ENCODE measurements at places on chromosomes 1 and 21.

DNA sequence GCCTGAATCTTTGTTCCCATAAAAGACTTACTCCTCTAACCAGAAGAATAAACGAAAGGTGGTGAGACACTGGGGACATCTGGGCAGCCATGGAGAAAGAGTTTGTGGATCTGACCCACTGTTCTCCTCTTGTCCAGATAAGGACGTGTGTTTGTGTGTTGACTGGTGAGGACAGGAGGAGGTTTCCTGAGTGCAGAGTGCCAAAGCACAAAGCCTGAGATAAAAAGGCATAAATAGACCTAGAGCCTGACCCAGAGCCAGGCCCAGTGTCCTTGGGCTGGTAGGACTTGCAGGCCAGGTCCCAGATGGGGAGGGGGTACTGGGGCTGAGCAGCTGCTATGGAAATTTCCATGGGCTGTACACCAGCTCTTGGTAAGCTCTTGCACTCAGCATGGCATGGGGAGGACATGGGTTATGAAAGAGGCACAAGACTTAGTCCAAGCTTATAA lies 19.6 kb upstream of the COQ8A start:
- no peak for DNase-seq

DNA sequence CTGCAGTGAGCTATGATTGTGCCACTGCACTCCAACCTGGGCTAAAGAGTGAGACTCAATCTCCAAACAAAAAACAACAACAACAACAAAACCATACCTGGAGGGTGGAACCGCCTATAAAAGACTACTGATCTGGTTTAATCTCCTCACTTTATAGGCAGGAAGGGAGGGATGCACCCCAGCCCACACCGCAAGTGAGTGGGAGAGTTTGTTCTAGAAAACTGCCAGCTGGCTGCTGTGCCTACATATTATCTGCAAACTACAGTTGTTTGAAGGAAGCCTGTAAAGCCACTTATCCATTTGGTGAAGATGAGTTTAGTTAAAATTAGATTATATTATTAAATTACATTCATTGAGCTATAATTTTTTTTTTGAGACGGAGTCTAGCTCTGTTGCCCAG lies 9.1 kb upstream of the SRSF10 start:
- DNase-seq, result no peak

- no peak for DNase-seq
These were observed 525.6 kb downstream of the PTBP2 start for GRCh38 chr1:97247196-97247595.

DNA sequence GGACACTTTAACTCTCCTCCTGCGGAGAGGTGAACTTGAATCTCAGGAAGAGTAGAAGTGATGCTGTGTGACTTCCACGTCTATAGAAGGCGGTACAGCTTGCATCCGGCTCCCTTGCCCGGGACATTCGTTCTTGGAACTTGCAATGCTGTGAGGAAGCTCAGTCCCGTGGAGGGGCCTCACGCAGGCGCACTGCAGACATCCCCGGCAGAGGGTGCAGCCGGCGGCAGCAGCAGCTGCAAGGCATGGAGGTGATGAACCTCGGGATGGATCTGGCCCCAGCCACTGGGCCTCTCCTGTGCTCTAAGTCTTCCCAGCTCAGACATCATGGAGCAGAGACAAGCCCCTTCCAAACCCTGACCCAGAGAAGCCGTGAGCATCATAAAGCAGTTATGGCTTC lies 61.8 kb upstream of the SOD1 start:
- DNase-seq, result no peak

DNA sequence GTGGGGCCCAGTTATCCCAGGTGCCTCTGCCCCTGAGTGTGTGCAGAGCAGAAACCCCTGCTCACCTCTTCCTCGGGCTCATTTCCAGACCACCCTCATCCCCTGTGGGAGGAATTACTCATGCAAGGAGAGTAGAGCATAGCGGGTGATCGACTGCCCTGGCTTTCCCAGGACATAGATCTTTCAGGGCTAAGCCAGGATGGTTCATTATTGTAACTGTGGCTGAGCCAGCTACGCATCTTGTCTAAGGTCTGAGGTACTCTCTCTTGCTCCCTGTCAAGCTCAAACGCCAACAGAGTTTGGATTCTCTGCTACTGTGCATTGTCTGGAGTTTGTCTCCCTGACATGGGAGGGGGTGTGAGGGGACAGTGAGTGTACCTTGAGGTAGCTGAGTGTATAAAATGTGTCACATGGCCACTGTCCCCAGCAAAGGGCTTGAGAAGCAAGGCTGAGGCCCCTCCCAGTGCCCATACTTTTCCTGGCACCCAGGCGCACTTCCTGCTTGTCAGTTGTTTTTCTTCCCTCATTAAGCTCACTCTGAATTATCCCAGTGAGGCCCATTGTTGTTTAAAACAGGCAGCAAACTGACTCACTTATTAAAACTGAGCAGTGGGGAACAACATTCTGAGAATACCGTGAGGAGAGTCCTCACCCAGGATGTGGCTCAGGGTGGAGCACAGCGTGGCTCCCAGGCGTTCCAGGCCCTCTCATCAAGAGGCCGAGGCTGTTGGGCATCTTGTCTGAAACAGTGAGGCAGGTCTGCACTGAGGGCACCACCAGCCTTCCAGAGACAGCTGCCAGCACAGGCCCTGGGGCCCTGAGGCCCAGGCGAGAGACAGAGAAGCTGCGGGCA lies 92.9 kb downstream of the LAMC2 start:
- no peak for DNase-seq

DNA sequence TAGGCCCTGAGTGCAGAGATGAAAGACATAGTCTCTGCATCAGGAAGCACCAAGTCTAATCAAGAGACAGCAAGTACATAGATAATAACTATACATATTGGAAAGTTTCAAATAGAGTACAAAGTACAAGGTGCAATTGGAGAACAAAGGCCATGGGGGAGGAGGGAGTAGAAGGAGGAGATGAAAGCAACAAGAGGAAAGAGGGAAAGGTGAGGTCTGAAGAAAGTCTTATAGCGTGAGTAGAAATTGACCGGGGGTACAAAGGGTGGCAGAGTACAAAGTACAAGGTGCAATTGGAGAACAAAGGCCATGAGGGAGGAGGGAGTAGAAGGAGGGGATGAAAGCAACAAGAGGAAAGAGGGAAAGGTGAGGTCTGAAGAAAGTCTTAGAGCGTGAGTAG lies 244.2 kb upstream of the JUN start:
- DNase-seq, result no peak

DNA sequence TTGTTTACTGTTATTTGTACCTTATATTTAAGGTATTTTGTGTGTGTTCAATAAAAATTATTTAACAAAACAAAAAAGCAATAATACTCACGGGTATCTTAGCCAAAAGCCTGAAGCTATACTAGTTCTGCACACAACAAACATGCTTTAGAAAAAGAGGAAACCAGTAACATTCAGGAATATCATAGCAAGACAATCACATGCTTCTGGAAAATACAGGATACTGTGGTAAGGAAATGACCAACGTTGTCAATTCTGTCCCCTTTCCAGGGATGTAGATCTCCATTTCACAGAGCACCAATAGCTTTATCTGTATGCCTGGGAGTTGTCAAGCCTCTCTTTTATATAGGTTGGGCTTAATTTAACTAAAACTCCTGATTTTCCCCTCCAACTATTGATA lies 288.4 kb downstream of the SMYD3 start:
- DNase-seq, result no peak

- no peak for DNase-seq
These were observed 148.5 kb downstream of the GDAP2 start for GRCh38 chr1:117780687-117781475.

- DNase-seq, result no peak
These were observed 12.7 kb upstream of the CD101 start for GRCh38 chr1:116988908-116989307.

DNA sequence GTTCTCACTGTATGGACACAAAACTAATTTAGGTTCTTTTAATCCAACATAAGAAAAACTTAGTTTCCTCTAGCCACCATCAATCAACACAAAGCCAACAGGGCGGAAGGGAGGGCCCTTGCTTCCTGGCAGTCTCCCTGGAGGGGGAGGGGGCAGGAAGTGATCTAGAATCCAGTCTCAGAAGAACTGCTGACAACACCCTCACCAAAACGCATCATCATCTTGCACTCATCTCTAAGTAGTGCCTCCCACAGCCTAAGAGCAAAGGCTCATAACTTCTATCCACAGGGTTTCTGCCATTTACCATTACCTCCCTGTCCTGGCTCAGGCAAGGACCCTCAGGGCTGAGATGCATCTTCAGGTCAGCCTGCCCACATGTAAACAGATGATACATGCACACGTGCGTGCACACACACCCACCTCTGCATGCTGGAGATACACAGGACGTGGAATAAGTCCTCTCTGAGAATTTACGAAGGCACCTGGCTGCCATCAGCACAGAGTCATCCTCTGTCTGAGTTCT lies 20.5 kb downstream of the HIVEP3 start:
- peak; percentile 54 for DNase-seq

DNA sequence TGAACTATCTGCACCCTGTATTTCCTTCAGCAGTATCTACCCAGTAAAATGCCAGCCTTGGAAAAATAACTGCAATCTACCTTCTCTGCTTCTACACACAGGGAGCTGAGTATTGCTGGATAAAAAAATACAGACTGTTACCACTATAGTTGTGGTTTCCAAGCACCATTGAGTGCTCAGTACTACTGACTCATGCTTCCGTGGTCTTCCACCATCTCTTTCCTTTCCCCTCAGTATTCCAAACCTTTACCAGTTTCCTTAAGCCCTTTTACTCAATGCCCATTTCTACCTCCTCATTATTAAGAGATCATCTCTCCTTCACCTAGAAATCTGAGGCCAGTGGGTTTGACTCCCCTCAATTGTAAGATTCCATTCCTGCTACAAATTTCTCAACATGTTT lies 23.8 kb downstream of the GLMN start:
- no peak for DNase-seq

DNA sequence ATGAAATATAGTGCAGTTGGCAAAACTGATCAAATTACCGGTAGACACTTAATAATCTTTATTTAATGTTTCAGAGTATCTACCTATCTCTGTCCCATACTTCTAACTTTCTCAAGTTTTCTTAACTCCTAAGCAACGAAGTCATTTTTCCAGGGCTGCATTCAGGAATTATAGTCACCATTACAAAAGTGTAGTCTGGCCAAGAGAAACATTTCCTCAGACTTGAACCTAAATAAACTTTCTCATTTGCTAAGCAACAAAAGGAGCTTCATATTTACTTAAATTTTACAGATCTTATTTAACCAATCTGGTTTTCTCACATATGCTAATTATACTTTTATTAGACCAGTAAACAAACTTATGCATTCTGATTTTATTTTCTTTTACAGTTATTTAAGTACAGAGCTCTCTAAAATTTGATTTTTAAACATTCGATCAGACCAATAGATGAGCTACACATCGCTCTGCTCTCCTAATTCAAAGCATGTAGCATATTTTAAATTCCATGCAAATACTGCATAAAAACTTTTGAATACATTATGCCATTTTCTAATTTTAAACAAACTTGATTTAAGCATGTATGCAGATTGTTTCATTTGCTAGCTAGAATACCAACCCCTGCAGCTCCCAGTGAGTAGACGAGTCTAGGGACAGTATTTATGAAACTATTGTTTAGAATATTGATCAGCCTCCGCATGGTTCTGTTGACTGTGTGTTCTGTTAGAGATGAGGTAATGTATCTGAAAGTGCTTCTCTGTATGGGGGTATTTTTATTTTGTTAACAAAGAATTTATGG lies 201.4 kb downstream of the CHRM3 start:
- no peak for DNase-seq

All from activated T-cell treated with anti-CD3 and anti-CD28 coated beads for 1 hour (primary cell).